ENCODE measurements at places on chromosomes 5 and 9.

DNA sequence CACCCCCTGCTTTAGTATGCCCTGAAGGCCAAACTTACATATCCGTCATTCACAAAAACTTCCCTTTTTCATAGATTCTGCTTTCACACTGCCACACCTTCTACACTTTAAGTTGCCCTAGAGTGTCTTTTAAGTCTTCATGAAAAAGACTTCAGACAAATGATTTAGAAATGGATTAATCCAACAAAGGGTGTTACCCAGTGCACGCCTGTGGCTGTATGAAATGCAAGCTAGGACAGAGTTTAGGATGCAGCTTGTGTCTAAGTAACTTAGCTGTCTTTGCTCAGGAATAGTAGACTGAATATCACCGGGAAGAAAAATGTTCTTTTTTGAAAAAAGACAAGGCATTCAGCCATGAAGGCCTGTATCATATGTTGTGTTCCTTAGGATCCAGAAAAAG is 210.0 kb downstream of the MPDZ start:
- H3K36me3 ChIP-seq = no peaks in the 10 kb centered on the region
- no peak for DNase-seq
- H3K4me3 ChIP-seq = no peak overlapping the region
- no peaks in the 10 kb centered on the region for H3K4me1 ChIP-seq
- no peaks in the 10 kb centered on the region for H3K27me3 ChIP-seq
- H3K27ac ChIP-seq = no peak overlapping the region

DNA sequence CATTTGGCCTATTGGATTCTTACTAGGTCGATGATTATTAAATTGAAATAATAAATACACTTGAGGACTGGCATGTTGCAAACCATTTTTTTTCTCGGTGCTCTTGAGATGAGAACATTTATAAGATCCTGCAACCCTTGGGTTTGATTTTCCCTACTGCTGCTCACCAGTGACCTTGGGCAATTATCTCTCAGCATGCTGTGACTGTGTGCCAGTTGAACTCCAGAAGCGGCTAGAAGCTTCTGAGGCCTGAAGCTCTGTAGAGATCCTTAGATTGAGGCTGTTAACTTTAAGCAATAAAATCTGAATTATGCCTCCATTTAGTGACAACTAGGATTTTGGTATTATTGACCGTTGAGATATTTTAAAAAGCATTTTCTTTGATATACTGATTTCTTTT is 489.8 kb downstream of the MAT2B start:
- no peaks in the 10 kb centered on the region for H3K36me3 ChIP-seq
- H3K4me3 ChIP-seq = no peak overlapping the region
- H3K27me3 ChIP-seq = no peaks in the 10 kb centered on the region
- no peaks in the 10 kb centered on the region for H3K4me1 ChIP-seq
- no peak overlapping the region for H3K27ac ChIP-seq

DNA sequence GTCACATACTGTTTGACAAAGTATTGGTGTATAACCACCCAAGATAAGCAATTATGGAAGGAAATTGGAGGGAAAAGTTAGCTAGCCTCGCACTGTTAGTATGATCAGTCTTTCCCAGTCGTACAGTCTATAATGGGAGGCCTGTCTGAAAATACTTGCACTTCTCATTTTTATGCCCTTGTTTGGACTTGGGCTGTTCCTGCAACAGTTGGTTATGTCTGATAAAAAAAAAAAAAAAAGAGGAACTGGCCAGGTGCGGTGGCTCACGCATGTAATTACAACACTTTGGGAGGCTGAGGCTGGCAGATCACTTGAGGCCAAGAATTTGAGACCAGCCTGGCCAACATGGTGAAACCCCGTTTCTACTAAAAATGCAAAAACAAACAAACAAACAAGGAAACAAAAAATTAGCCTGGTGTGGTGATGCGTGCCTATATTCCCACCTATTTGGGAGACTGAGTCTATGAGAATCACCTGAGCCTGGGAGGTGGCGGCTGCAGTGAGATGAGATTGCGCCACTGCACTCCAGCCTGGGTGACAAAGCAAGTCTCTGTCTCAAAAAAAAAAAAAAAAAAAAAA is 58.3 kb upstream of the ANKRD33B start:
- no peaks in the 10 kb centered on the region for H3K36me3 ChIP-seq
- no peak overlapping the region for H3K4me3 ChIP-seq
- no peaks in the 10 kb centered on the region for H3K4me1 ChIP-seq

DNA sequence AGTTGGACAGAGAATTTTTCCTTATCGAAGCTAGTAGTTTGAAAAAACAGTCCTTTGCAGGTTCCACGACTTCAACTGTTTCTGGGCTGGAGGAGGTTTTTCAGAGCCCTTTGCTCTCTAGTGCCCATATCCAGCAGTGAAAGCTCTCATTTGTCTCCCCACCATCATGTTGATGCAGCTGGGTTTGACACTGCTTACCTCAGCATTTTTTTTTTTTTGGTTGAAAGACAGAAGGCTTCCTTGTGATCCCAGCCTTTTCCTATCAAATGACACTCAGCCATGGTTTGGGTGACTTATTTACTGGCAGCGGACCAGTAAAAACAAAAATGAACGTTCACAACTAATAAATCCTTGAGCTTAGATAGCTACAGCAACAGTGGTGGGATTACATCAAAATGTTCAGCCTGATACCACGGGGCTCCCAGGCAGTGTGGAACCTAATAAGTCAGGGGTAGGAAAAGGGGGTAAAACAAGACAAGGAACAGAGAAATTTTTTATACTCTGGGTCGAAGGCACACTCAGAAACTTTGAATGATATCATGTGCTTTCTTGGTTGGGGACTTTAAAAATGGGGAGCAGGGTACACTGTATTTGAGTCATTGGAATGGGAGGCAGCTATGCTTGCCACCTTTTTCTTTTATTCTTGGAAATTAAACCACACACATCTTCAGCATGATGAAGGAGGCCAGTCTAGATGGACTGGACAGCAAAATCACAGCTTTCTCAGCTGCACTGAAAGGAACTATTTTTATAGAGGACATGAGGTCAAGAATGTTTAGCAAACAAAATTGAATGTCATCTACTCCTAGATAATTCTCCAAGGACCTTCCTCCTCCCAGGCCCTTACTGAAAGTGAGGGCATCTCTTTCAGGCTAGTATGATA is 308.9 kb upstream of the MPDZ start:
- no peaks in the 10 kb centered on the region for H3K36me3 ChIP-seq
- no peak overlapping the region for H3K4me3 ChIP-seq
- no peaks in the 10 kb centered on the region for H3K27me3 ChIP-seq
- no peak for DNase-seq
- no peaks in the 10 kb centered on the region for H3K4me1 ChIP-seq
- peak overlapping the region; percentile 23 for H3K27ac ChIP-seq

GRCh38 chr9:115739096-115739875 is 414.3 kb upstream of the PAPPA start:
- H3K36me3 ChIP-seq = no peaks in the 10 kb centered on the region
- H3K4me1 ChIP-seq = no peaks in the 10 kb centered on the region
- H3K27me3 ChIP-seq = no peaks in the 10 kb centered on the region
- DNase-seq = no peak
- H3K27ac ChIP-seq = no peak overlapping the region

GRCh38 chr5:17129093-17129849 is 88.2 kb upstream of the BASP1 start:
- H3K27me3 ChIP-seq = no peaks in the 10 kb centered on the region
- peak; percentile 23 for DNase-seq
- no peak overlapping the region for H3K4me3 ChIP-seq
- H3K4me1 ChIP-seq = no peaks in the 10 kb centered on the region

DNA sequence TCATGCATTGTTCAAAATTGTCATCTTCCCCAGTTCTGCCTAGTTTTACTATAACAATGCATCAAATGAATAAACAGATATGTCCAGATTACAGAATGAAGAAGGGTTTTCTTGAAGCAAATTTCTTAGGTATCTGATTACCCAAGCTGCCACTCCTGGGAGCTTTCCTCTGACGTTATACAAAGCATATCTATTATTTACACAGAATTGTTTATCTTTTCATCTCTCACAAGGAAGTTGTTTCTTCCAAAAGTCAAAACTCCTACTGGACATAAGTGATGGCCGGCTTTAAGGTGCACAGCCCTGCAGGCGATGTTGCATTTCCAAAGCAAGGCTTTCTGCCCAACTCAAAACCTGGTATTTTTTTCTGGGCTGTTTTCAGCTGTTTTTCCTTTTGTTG is 73.4 kb upstream of the ANKH start:
- no peak for DNase-seq
- H3K36me3 ChIP-seq = no peaks in the 10 kb centered on the region
- H3K27ac ChIP-seq = no peak overlapping the region
- H3K4me1 ChIP-seq = no peaks in the 10 kb centered on the region
- no peak overlapping the region for H3K4me3 ChIP-seq

DNA sequence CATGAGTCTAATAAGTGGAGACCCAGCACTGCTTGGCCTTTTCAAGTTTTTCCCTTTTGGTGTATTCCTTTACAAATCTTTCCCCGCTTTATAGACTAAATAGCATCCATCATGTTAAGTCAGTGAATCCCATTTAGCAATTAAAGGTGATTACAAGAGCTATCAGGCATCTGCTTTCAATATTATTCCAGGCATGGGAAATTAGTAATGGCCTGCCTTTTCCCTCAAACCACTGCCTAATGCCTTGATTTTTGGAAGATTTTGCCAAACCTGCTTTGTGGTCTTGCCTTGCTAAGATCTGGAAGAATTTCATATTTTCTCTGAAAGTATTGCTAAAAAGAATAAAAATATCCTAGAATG is 102.8 kb upstream of the GNA14 start:
- H3K36me3 ChIP-seq = no peaks in the 10 kb centered on the region
- H3K4me1 ChIP-seq = no peaks in the 10 kb centered on the region
- DNase-seq = no peak
- no peak overlapping the region for H3K4me3 ChIP-seq
- H3K27me3 ChIP-seq = no peaks in the 10 kb centered on the region

GRCh38 chr9:16823906-16824305 is 46.6 kb downstream of the BNC2 start:
- H3K27me3 ChIP-seq = no peaks in the 10 kb centered on the region
- no peaks in the 10 kb centered on the region for H3K4me1 ChIP-seq
- no peak for DNase-seq
- H3K4me3 ChIP-seq = no peak overlapping the region
- no peaks in the 10 kb centered on the region for H3K36me3 ChIP-seq
- no peak overlapping the region for H3K27ac ChIP-seq

Measured in adrenal gland (tissue), 19 donors.